Endothelial cell of umbilical vein (primary cell): ENCODE measurements at places on chromosomes 3 and 15. TPM values are rescaled to one million over a fixed set of nuclear protein-coding genes. Genes with fewer than 3 reads are reported as not detected.

Gene CCDC33
- not detected in 2 replicates for total RNA-seq

Gene AMOTL2
- total RNA-seq, result 145 and 167 TPM in 2 replicates

Gene LRRC57
- total RNA-seq, result 32.8 and 39.2 TPM in 2 replicates

DNA sequence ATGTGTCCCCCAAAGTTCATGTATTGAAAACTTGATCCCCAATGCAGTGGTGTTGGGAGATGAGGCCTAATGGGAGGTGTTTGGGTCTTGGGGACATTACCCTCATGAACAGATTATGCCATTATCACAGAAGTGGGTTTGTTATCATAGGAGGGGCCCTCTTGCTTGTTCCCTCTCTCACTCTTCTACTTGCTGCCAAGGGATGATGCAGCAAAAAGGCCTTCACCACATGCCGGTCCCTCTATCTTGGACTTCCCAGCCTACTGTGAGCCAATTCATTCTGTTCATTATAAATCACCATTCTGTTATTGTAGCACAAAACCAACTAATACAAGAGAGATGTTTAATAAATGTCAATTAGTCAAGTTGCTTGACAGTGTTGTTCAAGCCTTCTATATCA is 47.2 kb downstream of the FAM227B start:
- no peak for DNase-seq

- DNase-seq, result peak; percentile 75
Measured at GRCh38 chr15:41465822-41466421, 27.8 kb upstream of the ITPKA start.
